ENCODE measurements at places on chromosomes 5 and 9. TPM values are rescaled to one million over a fixed set of nuclear protein-coding genes. Genes with fewer than 3 reads are reported as not detected.

The OR1J2 gene
- not detected for total RNA-seq

GRCh38 chr9:38342532-38342931 is 50.0 kb upstream of the ALDH1B1 start:
- DNase-seq: no peak

The BTNL8 gene
- not detected for total RNA-seq

DNA sequence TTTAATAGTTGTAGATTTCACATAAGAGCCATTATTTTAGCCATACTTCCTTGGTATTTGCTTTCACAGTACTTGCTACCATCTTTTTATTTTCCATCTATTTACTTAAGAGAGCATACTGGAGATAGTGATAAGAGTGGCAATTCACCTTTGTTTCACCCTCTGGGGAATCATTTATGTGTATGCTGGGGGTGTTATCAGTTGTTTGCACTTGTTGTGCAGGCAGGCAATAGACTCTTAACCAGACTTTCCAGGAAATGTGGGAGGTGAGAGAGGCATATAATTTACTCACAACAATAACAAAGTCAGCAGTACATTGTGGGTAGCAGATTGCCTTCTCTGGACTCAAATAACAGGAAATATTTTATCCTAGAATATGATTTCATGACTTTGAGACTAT is 1018.3 kb downstream of the CDH12 start:
- no peak for DNase-seq

DNA sequence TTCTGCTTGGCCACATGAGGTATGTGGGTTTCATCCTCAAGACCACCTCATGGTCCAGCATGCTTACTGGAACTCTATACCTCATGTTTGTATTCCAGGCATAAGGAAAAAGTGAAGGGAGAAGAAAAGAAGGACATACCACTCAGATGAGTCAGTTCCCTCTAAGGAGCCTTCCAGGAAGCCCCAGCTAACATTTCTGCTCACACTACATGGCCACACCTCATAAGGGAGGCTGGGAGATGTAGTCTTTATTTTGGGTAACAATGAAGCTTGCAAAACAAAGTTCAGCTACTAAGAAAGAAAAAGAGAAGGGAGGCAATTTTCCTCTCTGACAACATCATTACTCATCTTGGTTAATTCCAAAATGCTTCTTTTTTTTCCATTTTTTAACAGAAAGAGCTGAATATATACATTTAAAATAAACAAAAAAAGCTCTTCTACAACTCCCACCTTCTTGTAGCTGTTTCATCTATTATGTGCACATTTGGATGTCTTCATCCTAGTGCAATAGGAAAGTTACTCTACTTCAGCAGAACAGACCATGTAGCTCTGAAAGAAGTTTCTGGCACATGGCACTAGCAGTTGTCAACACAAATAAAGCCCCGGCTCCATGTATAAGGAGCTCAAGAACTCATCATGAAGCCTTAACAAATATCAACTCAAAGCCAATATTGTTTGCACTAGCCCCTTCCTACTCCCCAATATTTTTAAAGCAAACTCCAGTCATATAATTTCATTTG is 123.6 kb upstream of the CCDC112 start:
- no peak for DNase-seq

The GPX8 gene
- 0.33 TPM for total RNA-seq

- DNase-seq: no peak
Observed at GRCh38 chr5:10631316-10631996, 67.6 kb downstream of the ANKRD33B start.

The GARIN3 gene
- total RNA-seq: not detected

DNA sequence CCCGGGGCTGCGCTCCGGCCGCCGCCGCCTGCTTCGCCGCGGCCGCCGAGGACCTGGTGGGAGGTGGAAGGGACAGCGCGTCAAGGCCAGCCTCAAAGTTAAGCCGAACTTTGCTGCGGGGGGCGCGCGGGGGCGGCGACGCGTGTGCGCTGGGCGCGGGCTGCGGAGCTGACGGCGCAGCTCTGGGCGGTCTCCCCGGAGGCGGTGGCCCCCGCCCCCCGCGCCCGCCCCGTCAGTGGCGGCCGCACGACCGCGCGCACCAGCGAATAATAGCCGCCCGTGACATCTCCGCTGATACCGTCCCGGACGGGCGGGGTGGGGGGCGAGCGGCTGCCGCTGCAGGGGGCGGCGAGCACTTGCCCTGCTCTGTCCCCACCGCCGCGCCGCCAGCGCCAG is 579 bp upstream of the FAM78A start:
- no peak for DNase-seq

DNA sequence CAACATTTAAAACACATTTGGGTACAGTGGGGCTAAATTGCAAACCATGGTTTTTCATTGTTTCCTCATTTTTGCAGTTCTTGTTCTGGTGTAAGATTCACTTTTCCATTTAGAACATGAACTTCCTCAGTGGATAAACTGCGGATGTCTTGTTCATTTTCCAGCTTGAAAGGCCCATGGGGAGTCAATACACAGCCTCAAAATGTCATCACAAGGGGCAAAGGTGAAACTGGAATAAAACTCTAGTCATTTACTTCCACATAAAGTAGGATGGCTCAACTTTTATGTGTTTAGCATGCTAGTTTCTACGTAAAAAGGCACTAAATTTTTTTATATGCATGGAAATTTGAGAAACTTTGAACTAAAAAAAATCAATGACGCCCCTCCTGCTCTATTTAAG is 718.8 kb downstream of the TLR4 start:
- no peak for DNase-seq
